ENCODE measurements at places on chromosomes 3 and 15.

GRCh38 chr3:34258271-34258998, 460.0 kb downstream of the PDCD6IP start:
- no peak for DNase-seq

DNA sequence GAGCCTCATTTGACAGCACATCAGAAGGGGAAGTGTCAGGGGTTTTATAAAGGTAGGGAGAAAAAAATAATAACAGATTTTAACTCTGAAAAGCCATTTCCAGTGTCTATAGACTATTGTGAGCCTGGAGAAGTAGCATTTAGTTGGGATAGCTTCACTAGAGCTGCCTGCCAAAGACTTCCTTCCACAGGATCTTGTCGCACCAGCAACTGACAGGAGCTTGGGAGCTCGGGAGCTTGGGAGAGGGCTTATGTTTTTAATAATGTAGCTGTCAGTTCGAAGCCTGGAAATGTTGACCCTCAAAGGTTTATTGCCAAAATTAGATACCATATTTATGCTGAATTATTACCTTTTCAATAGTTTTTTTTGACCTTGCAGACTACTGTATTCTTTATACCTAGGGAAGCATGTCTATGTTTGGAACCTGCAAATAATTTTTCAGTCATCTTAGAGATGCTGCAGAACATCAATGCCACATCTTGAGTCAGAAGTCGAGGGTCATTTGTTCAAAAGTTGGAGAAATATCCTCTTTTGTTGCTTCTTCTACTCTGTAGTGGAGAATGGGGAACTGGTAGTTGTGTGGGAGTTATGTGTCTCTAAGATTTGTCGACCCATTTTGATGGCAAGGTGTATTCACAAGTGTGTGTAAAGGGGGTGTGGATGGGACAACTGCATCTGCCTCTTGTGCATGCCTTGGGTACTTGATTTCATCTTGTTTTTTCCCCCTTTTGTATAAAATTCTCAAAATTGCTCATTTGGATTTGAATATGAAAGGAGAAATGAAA, 41.7 kb downstream of the ARPP21 start:
- no peak for DNase-seq

- DNase-seq, result no peak
These were observed 720.2 kb downstream of the ROBO1 start for GRCh38 chr3:79047581-79047980.

- DNase-seq, result no peak
These were observed 230.0 kb upstream of the ST8SIA2 start for GRCh38 chr15:92163641-92164040.

- DNase-seq, result no peak
These were observed 32.5 kb upstream of the TMOD3 start for GRCh38 chr15:51796847-51797401.

DNA sequence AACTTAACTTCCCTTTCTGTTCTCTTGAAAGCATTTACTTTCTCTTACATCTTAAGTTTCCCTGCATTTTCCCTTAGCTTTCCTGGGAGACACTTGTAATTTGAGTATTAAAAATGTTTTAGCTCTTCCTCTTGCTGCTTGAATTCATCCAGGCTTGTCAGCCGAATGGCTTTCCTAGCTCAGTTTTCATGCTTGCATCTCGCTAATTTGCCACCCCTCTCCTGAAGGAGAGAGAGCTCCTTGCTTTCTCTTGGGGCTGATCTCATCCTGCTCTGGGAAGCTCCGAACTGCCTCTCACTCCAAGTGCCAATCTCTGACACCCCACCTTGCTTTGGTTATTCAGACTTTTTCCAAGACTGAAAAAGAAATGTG, 374.6 kb upstream of the TBL1XR1 start:
- no peak for DNase-seq

- no peak for DNase-seq
These were observed 111.0 kb upstream of the SYNPR start for GRCh38 chr3:63167113-63167512.

DNA sequence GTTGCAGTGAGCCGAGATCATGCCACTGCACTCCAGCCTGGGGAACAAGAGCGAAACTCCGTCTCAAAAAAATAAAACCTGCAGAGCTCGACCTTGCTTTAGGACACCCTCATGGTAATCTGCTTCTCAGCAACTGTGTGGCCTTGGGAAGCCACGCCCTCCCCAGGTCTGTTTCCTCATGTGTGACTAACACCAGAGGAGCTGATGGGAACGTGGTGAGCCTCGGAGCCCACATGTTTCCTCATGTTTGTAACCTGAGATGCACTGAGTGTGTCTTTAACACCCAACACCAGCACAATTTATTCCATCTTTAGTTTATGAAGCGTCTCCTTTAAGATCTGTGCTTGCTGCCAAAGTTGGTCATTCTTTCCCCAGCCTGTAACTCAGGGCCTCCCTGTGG, 142.8 kb downstream of the OCA2 start:
- no peak for DNase-seq

GRCh38 chr15:77748078-77749064, 115.7 kb upstream of the LINGO1 start:
- no peak for DNase-seq

GRCh38 chr3:32413845-32414521, 22.3 kb downstream of the CMTM7 start:
- no peak for DNase-seq

DNA sequence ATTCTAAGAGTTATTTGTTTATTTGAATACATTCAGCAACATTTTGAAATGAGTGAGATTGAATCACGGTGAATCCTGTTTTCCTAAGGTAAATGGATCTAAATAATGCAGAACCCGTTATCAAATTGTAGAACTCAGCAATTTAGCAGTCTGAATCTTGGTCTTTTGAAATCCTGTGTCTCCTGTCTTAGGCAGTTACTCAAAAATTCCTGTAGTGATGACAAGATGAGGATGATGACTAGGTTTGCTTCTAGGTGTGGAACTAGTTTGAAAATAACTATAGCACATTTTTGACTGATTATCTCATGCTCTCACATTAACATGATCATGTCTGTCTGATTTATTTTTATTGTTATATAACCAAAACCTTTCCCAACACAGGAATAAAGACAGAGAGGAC, 115.0 kb downstream of the RAP2B start:
- DNase-seq, result no peak

GRCh38 chr3:38574411-38575278, 74.8 kb downstream of the SCN5A start:
- DNase-seq, result no peak

GRCh38 chr3:110608566-110608965, 463.1 kb upstream of the NECTIN3 start:
- DNase-seq, result no peak

All from erythroblast (primary cell).